ENCODE measurements at places on chromosomes 6 and 20.

GRCh38 chr20:14384416-14385175 lies 47.2 kb upstream of the FLRT3 start:
- no peak for DNase-seq

GRCh38 chr6:123715006-123715863 lies 78.5 kb upstream of the TRDN start:
- DNase-seq = no peak

DNA sequence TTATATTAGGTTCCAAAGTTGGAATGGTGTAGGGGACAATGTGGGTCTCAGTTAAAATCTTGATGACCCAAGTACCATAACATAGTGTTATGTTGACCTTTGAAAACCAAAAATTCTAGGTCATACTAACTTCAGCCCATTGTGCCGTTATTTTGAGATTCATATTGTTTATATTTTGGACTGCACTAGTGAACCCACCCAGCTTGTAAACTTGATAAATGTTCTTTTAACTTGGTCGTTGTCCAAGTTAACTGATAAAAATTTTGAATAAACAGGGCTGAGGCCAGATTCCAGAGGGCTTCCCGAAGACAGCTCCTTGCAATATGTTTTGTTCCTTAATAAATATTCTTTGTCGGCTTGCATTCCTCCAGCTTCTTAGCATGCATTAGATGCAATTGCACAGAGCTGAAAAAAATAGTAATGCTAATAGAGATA lies 90.3 kb downstream of the BCAS1 start:
- DNase-seq = no peak

DNA sequence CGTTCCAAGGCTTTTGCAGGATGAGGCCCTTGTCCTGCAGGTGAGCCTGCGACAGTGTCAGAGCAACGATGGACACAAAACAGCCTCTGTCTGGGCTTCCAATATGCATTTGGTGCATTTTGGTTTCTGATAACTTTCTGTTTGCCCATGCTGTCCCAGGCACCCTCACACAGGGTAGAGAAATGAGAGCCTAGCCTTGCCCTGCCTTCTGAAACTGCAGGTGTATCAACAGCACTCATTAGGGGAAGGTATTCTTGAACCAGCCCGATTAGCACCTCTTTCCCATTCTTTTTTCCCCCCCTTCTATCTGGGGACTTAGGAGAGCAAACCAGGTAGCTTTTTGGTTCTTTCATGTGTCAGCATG lies 30.3 kb downstream of the CHMP4B start:
- no peak for DNase-seq

DNA sequence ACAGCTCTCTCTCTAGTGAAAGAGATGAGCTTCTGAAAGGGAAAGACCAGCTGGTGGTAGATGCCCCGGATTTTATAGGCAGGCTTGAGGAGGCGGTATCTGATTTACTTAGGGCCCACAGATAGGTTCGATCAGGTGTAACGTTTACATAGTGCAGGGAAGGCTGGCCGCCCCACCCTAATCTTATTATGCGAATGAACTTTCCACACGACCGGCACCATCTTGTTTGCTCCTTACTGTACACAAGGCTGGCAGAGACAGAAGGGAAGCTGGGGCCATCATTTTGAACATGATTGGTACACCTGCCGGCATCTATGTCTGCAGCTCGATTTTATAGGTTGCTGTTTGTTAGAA lies 212.0 kb upstream of the JARID2 start:
- no peak for DNase-seq

DNA sequence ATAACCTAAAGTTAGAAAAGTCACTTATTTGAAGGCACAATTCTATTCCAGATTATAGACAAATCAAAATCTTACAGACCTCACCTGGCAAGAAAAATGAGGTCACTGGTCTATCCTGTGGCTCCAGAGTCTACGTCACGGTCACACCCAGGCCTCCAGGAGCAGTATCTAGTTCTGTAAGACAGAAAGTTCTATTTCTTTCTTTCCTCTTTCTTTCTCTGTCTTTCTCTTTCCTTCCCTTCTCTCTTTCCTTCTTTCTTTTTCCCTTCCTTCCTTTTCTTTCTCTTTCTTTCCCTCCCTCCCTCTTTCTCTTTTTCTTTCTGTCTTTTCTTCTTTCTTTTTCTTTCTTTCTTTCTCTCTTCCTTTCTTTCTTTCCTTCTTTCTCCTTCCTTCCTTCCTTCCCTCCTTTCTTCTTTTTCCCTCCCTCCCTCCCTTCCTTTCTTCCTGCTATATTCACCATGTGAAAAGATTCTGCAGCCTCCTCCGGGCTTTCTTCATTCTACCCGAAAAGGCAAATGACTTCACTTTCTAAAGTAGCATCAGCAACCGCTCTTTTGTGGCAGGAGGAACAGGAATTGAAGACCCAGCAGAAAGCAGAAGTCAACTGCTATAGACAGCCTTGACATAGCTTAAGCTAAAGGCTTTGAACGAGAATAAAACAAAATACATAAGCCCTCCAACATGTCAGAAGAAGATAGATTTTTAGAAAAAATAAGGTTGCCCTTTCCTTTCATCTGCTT lies 83.9 kb upstream of the SIRPG start:
- no peak for DNase-seq

DNA sequence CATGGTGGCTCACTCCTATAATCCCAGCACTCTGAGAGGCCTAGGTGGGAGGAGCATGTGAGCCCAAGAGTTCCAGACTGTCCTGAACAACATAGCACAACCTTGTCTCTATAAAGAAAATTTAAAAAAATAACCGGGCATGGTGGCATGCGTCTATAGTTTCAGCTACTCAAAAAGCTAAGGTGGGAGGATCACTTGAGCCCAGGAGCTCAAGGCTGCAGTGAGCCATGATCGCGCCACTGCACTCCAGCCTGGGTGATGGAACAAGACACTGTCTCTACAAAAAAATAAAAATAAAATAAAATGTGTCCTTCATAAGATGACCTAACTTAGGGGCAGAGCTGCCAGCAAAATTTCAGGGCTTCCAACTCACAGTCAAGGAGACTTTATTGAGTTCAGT lies 12.6 kb downstream of the ID4 start:
- DNase-seq = no peak

GRCh38 chr6:168773788-168774187 lies 332.8 kb downstream of the SMOC2 start:
- no peak for DNase-seq

- DNase-seq = no peak
These were observed 83.3 kb downstream of the DCDC2 start for GRCh38 chr6:24274441-24275083.

- no peak for DNase-seq
These were observed 62.2 kb downstream of the TCP11 start for GRCh38 chr6:35078896-35079295.

DNA sequence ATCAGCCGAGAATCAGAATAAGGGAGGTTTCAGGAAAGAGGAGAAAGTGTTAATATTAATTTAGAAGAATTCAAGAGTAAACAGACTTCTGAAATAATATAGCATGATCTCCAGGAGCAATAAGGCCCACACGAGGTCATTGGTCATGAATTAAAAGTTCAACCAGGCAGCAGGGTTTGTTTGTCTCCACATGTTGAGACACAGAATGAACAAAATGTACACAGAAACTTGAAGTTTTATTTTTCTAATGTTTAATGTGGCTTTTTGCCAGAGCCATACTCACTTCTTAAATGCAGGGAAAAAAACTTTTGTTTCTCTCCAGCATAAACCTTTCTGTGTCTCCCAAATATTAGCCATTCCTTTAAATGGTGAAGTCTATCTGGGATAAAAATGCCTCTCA lies 504.5 kb downstream of the HDGFL1 start:
- no peak for DNase-seq

- no peak for DNase-seq
These were observed 51.5 kb downstream of the COL19A1 start for GRCh38 chr6:69917834-69918233.

GRCh38 chr6:137353346-137353745 lies 134.2 kb upstream of the IFNGR1 start:
- DNase-seq = peak; percentile 26

GRCh38 chr6:130069485-130069884 lies 51.1 kb downstream of the L3MBTL3 start:
- no peak for DNase-seq

DNA sequence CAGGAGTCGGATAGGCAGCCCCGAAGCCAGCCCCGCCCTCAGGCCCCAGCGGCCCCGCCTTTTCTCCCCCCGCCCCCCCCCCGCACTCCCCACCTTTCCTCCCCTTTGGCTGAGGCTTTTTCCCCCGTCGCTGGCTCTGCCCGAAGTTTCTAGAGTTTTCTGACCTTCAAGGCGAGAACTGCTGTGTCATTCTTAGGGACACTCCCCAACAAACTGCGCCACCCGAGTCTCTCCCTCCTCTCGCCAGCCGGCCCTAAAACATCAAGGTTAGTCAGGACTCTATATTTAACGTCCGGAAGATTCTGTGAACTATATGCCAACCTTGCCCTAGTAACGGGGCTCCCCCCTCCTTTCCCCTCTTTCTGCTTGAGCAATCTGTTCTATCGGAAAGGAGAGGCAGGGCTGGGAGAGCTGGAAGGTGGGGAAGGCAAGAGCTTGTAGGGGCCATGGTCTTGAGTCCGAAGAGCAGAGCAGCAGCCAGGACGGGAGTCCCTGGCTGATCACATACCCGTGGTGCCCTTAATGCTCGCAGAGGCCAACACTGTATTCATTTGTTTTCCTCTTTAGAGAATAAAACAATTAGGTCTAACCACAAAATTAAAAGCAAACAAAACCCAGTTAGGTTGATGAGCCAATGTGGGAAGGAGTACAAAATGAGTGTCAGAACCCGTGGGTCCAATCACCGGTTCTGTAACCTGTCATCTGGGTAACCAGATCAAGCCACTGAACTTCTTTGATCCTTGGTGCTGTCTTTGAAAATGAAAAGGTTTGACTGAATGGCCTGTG lies 5.3 kb upstream of the HSPA1B start:
- DNase-seq = peak; percentile 93

GRCh38 chr20:4592316-4593148 lies 129.2 kb upstream of the PRND start:
- DNase-seq = peak; percentile 86

DNA sequence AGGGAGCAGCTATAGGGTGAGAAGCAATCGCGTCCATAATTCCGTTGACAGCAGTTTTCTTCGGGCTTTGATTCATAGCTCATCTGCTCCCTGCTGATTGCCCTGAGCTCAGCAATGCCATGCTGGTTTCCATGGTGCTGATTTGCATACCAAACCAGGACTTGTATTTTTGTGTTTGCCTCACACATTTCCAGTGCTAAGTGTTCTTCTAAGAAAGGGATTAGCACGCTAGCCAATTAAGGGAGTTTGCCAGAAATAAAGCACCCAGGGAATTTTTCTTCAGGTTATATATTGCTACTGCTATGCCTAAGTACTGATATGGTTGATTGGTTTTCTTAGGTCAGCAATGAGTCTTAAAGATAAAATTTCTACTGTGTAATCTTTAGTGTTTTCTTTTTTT lies 177.6 kb downstream of the PLCB1 start:
- no peak for DNase-seq

- peak; percentile 74 for DNase-seq
These were observed 103.7 kb downstream of the TOX2 start for GRCh38 chr20:44018259-44018941.

GRCh38 chr6:114339706-114340105 lies 3.1 kb downstream of the HS3ST5 start:
- DNase-seq = no peak

DNA sequence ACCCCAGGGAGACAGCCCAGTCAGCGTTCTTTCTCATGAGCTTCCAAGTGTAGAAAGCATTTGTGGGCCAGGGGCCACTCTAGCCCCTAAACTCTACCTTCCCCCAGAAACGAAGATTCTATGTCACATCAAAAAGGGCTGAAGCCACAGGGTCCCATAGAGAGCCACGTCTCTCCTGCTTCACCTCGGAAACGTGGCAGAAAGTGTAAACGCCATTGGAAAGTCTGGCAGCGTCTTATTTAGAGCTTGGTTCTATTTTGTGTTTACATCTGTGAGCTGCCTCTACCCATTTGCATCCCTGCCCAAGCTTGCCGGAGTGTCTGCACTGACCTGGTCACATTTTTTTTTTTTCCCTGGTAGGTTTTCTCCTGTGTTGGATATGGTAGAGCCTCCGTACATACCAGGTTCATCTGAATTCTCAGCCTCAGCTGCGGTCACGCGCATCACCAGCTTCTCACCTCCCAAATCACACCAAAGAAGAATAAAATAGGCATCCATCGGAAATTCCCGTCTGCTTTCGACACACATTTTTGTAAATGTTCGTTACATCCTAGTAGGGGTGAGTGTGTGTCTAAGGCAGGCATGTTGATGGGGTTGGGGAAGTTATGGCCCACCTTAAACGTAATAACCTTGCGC lies 62.6 kb downstream of the NPEPL1 start:
- DNase-seq = no peak

DNA sequence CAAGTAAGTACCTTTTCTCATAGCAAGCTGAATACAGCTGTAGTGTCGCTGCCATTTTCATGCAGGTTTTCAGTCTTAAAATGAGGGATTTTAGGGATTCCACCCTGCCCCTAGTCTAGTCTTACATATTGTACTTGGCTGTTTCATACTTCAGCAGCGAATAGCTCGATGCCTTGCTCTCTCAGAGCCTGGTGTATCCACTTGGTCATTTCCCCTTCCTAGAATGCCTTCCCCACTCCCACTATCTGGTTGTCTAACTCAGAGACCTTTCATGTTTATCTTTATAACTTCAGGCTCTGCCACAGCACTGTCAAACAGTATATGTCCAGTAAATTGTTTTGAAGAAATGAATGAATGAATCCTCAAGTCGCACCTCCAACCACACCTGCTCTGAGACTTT lies 21.1 kb upstream of the IPCEF1 start:
- no peak for DNase-seq

DNA sequence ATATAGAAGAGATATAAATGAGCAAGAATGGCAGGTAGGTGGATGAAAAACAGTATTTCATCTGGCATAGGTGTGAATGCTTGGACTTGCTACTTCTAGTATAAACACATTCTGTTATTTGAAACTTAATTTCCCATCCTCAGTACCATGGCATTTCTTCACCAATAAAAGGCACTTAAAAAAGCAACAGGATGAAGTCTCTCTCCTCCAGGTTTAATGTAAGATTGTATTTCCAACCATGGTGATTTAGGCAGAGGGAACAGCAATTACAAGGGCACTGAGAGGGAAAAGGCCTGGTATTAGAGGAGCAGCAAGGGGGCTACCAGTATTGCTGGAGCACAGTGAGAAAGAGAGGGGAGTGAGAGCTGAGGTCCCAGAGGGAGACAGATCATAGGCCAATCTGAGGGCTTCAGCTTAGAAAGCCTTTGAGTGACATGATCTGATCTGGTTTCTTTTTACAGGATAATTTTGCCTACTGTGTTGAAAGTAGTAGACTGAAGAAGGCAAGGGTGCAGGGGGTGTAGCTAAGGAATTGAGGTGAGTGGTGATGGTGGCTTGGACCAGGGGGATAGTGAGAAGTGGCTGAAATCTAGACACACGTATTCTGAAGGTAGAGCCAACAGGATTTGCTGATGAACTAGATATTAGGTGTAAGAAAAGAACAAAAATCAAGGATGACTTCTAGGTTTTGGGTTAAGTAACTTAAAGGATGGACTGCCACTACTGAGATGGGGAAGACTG lies 67.8 kb upstream of the SMIM29 start:
- no peak for DNase-seq

DNA sequence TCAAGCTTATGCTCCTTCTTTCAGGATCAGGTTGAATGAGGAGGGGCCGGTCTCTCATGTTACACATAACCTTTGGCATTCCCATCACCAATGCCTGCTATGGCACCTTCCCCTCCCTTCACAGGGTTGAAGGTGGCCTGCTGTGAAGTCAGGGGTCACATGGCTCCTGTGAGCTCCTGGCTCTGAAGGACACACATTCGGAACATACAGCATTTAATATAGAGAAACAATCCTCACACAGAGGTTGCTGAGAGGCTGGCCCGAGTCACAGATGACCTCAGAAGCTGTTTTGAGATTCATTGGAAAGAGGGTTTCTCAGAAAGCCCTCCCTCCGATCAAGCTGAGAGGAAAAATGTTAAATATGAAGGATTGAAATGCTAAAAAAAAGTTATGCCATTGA lies 82.1 kb downstream of the PSMG4 start:
- DNase-seq = no peak
